ENCODE measurements at places on chromosomes 2 and 18.
A peak's percentile ranks its signal among the peaks of the same experiment; 100 is the strongest.

DNA sequence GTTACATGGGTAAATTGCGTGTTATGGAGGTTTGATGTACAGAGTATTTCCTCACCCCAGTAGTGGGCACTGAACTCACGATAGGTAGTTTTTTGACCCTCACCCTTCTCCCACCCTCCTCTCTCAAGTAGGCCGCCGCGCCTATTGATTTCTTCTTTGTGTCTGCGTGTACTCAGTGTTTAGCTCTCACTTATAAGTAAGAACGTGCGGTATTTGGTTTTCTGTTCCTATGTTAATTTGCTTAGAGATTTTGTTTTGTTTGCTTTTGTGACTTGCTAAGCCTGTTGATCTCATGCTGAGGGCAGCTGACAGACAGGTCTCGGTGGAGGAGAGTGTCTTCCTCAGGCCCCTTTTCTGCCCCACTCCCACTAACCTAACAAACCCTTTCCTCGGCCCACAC lies 36.2 kb downstream of the ACOXL start:
- no peak for DNase-seq

GRCh38 chr2:39636306-39636705 lies 29.4 kb upstream of the TMEM178A start:
- DNase-seq: no peak

DNA sequence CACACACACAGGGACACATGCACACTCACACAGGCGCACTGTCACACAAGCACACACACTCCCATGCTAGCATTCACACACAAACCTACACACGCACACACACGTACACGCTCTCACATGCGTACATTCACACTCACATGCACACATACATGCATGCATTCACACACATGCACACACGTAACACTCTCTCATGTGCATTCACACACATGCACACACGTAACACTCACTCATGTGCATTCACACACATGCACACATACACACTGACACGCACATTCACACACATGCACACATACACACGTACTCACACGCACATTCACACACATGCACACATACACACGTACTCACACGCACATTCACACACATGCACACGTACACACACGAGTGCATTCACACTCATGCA lies 16.3 kb downstream of the ADI1 start:
- no peak for DNase-seq

GRCh38 chr18:4412286-4412685 lies 42.8 kb downstream of the DLGAP1 start:
- no peak for DNase-seq

- no peak for DNase-seq
Observed at GRCh38 chr2:141399270-141399669, 731.5 kb downstream of the LRP1B start.

GRCh38 chr18:77057006-77057395 lies 75.6 kb downstream of the MBP start:
- no peak for DNase-seq

DNA sequence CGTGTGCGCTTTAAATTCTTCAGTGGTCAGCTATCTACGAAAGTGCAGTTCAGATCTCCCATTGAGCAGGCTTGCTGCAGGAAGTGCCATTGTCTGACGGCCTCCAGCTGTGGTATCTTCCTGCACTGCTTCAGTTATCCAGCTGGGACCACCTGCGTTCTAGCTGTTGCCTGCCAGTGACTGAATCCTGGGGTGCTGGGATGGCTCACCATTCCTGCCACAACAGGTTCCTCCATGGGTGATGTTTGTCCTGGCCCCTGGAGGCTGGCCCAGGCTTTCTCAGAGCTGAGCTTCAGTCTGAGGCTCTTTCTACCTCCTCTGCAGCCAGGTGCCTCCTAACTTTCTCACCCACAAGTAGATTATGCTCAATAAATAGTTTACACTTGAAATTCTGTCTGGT lies 498.5 kb upstream of the HS6ST1 start:
- DNase-seq: no peak

GRCh38 chr2:219042157-219042556 lies 841 bp upstream of the CFAP65 start:
- no peak for DNase-seq

GRCh38 chr2:113940891-113941290 lies 51.0 kb downstream of the ACTR3 start:
- no peak for DNase-seq

DNA sequence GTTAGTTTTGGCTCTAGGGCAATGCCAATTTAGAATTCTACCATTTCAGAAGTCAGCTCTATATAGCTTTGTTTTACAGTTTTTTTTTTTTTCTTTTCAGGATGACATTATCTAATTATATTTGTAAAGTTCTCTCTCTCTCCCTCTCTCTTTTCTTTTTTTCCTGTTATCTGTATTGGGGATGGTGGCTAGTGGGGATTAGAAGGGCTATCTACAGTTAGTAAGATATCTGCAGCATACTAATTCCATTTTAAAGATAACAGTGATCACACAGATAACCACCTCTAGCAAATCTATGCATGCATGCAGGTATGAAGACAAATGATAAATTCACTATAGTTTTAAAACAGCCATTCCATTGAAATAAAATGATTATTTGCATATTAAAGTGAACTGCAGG lies 438.9 kb downstream of the ERBB4 start:
- DNase-seq: no peak

GRCh38 chr2:119289642-119290041 lies 66.0 kb downstream of the STEAP3 start:
- no peak for DNase-seq

- DNase-seq: peak; percentile 23
Observed at GRCh38 chr2:179410552-179411356, 146.1 kb upstream of the SESTD1 start.

DNA sequence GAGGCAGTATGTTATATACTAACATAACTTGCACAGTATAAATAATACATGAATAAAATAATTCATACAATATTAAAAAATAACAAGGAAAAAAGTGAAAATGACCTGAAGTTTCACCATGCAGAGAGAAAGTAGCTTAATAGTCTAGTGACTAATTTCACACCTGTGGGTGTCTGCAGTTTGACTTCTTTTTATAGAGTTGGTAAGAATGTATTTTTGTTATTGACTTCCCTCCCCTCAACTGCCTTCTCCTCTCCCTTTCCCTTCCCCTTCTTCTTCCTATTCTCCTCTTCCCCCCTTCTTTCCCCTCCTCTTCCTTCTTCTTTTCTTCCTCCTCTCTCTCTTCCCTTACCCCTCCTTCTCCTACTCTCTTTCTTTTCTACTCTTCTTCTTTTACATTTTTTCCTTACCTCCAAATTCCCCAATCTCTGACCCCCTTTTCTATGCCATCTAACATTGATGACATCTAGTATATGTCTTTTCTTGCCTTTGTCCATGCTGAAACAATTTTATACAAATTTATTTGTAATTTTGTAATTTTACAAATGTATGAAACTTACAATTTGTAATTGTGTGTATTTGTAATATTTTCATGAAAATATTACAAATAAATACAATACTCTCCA lies 3.1 kb downstream of the DNAH6 start:
- DNase-seq: no peak

DNA sequence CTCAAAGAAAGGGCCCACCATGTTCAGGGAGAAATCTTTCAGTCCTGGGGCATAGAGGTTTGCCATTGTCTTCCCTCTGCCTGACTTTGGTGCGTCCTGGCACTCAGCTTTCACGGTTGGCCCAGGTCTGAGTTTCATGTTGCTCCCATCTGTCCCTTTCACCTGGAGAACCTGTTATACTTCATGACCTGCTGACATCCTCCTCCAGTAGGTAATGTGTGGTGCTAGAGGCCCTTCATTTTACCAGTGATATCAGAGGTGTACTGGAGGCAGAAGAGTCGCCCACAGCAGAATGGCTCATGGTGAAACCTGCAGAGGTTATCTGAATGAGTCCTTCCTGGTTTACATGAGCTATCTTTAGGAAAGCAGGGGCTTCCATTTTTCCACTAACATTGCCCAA lies 128.8 kb upstream of the DLX2 start:
- peak; percentile 31 for DNase-seq

- DNase-seq: no peak
Observed at GRCh38 chr2:191025135-191025534, 11.2 kb upstream of the STAT1 start.

DNA sequence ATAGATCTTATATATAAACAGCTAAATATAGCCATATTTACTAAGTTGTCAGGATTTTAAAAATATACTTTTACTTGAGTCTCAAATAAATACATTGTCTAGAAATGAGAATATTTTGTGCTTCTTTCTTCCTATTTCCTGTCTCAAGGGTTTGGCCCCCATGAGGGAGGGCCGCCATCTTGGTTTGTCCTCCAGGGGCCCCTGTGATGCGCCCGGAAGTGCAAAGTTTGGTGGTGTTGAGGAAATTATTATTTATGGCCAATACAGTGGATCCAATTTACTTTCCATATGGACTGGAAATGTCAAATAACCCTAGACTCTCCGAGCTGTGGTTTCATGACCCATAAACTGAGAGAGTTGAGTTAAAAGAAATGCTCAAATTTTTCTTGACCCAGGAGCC lies 104.7 kb upstream of the OTOS start:
- no peak for DNase-seq

- DNase-seq: peak; percentile 65
Observed at GRCh38 chr18:60892855-60893254, 440.4 kb upstream of the CDH20 start.

DNA sequence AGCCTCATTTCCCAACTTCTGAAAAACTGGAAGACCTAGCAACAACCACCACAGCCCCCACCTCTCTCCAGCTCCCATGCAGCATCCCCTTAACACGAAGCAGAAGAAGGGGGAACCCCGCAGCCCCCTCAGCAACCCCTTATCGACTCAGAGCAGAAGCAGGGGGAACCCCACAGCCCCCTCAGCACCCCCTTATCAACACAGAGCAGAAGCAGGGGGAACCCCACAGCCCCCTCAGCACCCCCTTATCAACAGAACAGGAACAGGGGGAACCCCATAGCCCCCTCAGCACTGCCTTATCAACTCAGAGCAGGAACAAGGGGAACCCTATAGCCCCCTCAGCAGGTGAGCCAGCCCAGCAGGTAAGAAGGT lies 6.7 kb downstream of the SLC66A2 start:
- DNase-seq: no peak

DNA sequence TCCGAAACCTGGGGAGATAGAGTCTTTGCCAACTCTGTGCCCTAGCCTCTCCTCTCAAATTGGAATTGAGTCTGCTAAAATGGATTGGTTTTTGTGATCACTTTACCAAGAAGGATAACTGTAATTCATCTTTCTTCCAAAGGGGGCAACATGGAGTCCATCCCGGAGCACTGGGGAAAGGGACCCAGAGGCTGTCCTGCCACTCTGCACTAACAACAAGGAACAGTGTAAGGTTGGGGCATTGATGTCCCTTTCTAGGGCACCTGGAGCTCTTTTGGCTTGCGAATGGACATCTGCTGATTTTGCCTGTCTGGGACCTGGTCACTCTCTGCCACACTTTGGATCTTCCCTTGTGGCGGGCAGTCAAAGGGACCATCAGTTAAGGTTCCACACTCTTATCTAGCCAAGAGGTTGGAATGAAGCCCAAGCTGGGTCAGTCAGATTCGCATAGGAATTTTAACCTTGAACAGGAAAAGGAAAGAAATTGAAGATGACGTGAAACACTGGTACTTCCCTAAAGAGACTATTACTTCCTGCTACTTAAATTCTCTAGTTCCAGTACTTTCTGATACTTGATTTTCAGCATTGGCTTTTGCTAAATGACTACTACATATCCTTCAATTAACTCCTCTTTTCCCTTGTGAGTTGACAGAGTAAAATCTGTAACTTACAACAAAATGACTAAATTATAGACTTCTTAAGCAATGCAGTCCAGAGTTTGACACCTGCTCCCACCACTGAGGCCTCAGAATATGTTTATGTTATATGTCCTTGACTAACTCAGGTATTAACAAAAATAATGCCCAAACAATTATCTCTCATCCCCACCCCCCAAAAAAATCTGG lies 64.7 kb upstream of the KLF7 start:
- no peak for DNase-seq

- no peak for DNase-seq
Observed at GRCh38 chr2:166134252-166135151, 6.7 kb upstream of the SCN1A start.

GRCh38 chr2:47783486-47784351 lies 774 bp downstream of the MSH6 start:
- peak; percentile 67 for DNase-seq

DNA sequence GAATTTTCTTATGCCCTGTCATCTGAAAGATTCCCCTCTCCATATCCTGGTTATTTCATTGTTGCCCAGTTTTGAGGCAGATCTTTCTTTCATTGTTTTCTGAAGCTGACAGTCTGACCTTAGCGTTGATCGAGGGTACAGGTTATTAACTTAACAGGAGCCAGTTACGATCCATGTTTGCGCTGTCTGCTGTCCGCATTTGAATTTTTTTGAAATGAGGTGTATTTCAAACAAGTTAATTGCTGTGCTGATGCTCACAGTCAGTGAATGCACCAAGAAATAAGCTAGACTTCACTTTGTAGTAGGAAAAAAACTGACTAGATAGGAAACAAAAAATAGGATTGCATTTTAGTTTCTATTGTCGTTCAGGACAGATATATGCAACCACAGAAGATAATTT lies 34.8 kb upstream of the SPAG16 start:
- DNase-seq: no peak

GRCh38 chr2:40220177-40220925 lies 231.5 kb downstream of the SLC8A1 start:
- peak; percentile 59 for DNase-seq

DNA sequence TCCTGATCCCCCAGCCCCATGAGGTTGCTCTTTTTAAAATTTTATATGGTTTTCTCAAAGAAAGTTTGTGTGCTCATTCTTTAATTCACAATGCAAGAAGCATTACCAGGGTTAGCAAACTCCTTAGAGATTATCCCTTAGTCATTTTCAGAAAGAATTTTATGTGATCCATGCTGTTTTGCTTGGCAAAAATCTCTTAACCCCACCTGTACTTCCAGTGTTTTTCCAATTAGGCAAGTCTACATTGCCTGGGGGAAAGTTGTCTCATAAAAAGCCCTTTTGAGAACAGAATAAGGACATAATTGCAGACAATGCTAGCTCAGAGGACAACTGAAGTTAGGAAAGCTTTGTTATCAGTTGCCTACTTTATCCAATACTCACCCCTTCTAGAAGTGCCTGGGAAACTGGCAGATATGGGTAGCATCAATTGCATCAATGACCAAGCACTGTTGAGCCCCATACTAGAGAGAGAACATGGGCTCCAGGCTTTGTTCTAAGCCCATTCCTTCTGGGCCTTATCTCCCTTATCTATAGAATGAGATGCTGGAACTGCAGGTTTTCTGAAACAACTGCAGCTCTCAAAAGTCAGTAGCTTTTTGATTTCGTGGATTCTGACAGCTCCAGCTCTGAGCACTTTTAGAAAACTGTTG lies 265.9 kb upstream of the SPHKAP start:
- no peak for DNase-seq

DNA sequence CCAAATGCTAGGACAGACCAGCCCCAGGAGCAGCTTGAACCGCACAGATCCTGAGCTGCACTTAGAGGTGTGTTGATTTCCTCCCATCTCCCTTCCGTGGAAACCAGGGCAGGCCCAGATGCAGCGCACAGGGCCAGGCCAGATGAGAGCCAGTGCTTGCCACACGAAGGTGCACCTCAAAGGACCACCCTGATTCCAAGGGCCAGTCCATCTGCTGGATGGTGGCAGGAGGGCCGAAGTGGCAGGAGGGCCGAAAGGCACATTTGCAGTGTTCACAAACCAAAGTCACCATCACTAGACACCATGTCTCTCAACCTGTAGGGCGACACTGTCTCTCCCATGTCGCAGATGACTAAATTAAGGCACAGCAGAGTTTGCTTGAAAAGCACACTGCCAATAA lies 370.7 kb upstream of the MYT1L start:
- no peak for DNase-seq

Measured in NCI-H226 (cell line).